ELF-1 (cell line): ENCODE measurements at places on chromosomes 13 and 19.

DNA sequence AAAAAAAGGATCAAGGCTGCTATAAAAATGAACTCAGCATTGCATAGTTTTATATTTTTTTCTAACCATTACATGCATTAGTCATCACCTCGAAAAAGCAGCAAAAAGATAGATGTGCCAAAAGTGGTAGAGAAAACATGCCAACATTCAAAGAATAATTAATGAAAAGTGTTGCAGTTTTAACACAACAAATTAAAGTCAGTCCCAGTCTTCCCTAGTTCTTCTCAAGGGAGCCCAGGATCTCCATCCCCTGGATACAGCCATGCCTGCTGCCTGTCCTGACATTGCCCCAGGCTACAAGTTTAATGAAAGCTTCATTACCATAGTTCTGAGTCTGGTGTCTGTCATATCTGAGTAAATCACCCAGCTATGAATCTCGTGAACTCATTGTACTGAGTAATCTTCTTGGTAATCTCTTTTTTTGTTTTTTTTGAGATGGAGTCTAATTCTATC lies 116.6 kb upstream of the KLF12 start:
- no peak for DNase-seq

- DNase-seq, result no peak
Measured at GRCh38 chr19:3547301-3547731, 8.3 kb downstream of the TEKTIP1 start.

GRCh38 chr19:5632657-5633056 lies 9.8 kb downstream of the SAFB start:
- DNase-seq, result no peak

DNA sequence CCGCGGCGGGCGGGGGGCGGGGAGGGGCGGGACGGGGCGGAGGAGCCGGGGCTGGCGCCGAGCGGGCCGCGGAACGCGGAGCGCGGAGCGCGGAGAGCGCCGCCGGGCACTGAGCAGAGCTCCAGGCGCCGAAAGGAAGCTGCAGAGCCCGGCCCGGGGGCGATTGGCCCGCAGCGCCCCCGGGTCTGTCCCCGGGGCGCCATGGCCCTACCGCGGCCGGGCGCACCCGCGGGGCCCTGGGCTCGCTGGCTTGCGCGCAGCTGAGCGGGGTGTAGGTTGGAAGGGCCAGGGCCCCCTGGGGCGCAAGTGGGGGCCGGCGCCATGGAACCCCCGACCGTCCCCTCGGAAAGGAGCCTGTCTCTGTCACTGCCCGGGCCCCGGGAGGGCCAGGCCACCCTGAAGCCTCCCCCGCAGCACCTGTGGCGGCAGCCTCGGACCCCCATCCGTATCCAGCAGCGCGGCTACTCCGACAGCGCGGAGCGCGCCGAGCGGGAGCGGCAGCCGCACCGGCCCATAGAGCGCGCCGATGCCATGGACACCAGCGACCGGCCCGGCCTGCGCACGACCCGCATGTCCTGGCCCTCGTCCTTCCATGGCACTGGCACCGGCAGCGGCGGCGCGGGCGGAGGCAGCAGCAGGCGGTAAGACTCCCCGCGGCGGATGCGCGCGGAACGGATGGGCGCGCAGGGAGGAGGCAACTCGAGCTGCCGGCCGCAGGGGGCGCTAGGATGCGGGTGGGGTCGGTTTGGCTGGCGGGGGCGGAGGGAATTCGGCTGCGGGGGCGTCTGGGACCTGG lies at the start of gene PDE4A:
TSS of gene PDE4A (plus strand) at position 95 of the 796 bp plus-strand sequence. CDS start at position 322, 227 bp downstream.
- peak; percentile 60 for DNase-seq
